ENCODE measurements at places on chromosomes 5 and 9. TPM values are rescaled to one million over a fixed set of nuclear protein-coding genes. Genes with fewer than 3 reads are reported as not detected.

DNA sequence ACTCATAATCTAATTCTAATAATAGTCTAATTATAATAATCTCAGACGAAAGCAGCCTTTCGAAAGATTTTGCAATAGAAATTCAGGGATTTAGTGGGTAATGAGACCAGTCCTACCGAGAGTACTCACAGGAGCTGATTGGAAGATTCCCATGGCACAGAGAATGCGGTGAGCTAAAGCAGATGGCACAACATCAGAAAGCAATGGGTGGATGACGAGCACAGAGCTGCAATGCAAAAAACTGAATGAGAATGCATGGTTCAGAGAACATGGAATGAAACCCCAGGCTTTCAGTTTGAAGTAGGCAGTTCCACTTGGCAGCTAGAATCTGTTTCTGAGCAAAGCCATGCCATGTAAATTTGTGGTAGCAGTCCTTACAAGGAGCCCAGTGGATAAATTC lies 78.2 kb upstream of the SPINK5 start:
- DNase-seq = no peak

GRCh38 chr9:116000748-116001329 lies 152.8 kb upstream of the PAPPA start:
- no peak for DNase-seq

DNA sequence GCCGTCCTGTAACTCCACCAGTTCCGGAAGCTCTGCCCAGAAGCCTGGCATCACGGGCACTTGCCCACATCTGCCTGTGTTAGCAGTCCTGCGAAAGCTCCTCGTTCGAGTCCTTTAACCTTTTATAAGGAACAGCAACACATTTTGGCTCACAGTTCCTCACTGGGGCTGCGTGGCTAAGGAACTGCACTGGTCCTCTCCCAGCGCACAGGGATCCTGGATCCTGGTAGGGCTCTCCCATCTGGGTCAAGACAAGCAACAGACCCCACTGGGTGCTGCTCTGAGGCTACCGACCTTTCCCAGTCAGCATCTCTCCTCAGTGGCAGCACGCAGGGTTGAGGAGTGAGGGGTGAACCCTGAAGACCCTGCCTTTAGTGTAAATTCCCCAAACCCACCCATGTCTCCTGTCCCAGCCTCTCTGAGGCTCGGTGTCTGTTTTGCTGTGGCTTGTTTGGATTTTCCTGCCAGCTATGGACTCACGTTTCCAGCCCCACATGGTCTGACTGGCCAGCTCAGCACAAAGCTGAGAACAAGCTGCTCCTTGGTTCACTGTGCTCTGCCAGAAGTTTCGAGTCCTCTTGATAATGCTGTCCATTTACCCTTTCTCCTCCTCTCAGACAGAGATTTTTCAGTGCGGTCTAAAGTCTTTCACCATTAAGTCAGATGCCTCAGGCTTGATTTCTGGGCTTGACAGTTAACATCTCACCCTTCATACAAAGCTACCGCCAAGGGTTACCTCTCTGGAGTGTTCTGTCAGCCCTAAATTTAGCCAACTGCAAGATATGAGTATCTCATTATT lies 80.0 kb downstream of the AK8 start:
- DNase-seq = no peak

DNA sequence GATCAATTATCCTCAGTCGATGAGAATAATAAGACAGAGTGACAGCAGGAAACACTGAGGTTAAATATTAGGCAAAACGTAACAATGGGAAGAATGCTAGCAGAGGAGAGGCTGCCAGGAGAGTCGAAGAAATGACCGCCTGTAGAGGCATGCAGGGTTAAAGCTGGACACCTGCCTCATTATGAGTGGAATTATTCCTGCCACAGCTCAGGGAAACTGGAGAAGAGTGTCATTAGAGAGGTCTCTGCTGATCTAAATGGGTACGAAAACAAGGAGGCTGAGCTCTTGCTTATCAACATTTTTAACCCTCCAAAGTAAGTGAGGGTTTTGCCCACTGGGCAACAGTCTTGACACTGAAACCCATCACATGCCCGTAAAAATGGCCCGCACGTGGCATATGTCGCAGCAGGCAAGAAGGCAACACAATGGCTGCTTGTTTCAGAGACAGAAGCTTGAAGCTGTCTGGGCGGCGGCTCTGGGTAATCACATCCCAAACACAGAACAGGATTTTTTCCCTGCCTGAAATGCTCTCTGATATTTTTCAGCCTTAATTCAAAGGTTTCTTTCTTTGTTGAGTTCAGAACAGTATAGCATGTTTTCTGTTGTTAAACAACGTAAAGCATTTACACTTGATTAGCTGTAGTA lies 118.7 kb downstream of the MED27 start:
- DNase-seq = no peak

DNA sequence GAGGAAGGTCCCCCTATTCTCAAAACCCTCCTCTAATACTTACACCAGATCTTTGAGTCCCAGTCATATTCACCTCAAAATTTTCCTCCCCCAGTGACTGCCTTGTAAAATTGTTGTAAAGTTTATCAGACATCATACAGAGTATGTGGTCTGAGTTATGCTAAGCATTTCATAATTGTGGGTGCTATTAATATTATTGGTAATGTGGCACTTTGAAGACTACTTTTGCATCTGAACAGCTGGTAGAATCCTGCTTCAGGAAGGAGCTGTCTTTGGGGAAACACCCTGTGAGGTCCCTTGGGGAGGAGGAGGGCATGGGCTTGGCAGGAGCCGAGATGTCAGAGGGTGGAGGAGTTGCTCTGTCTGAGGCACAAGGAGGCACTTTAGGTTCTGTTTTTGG lies 164.9 kb upstream of the ZNF618 start:
- DNase-seq = no peak

Gene ORM2
- total RNA-seq = not detected

Gene IL7R
- 310 TPM for total RNA-seq

Gene SLC36A2
- not detected for total RNA-seq

Gene PLPP7
- total RNA-seq = not detected

Gene SLCO6A1
- not detected for total RNA-seq

Gene SCGB3A2
- total RNA-seq = not detected

Gene ABLIM3
- total RNA-seq = not detected
